ENCODE measurements at places on chromosomes 11 and 22.

DNA sequence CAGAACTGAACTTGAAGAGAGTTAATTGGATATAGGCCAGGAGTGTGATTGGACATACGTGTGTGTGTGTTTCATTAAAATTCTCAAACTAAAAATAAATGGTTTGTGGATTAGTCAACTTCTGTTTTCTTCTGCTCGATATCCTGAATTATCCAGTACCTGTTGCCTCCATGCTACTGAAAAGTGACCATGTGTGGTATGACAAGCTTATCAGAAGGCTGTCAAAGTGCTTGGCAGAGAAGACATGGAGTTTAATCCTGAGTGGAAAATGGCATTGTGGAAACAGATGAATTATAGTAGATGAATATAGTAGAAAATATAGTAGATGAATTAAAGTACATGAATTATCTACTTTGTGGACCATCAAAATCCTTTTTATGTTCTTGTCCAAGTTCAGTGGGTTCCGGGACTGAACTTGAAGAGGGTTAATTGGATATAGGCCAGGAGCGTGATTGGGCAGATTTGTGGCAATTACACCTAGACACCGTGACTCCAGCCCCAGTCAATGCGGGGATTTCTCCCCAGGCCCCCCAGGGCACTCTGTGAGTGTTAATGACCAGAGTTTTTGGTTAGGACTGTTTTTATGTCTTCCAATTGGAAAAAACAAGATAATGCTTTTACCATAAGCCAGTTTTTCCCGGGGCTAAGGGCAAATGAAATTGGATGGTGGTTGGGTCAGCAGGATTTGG, 30.1 kb downstream of the GRAMD1B start:
- no peak for DNase-seq

DNA sequence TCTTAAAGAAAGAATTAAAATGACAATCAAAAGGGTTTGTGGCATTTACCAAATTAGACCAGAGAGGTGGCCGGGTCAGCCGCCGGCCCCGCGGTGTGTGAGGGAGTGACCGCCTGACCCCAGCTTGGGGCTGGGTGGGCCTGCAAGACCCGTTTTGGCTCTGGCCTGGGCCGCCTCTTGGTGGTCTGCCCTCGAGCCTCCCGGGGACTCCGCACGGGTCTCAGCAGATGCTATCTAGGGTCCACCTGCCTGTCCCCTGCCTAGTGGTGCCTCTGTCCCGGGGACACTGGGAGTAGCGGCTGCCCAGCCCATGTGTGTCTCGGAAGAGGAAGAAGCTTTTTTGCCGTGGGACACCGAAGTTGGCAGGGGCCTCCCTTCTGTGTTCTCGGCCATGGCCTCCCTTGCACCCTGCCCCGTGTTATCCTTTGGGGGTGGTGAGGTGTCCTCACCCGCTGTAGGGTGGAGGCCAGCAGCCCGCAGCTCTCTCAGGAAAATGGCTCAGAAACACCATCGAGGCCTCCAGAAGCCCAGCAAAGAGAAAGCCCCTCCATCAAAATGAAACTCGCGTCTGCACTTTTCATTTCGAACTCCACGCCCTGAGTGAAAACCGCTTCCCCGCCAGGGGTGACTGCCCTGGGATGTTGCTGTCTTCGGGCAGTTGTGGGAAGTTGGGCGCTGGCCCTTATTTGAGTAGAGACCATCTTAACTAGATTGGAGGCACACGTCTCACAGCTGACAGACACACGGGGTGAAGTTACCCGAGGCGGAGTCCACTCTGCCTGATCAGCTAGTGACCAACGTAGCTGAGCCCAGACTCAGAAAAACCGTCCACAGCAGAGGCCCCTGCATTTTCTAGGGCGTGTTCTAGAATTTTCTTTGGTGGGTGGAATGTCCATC, 8.0 kb downstream of the CCND1 start:
- no peak for DNase-seq

GRCh38 chr11:2363130-2363529, 14.0 kb upstream of the CD81 start:
- DNase-seq = no peak

- no peak for DNase-seq
Observed at GRCh38 chr11:121494355-121495099, 41.8 kb upstream of the SORL1-AS1 start.

DNA sequence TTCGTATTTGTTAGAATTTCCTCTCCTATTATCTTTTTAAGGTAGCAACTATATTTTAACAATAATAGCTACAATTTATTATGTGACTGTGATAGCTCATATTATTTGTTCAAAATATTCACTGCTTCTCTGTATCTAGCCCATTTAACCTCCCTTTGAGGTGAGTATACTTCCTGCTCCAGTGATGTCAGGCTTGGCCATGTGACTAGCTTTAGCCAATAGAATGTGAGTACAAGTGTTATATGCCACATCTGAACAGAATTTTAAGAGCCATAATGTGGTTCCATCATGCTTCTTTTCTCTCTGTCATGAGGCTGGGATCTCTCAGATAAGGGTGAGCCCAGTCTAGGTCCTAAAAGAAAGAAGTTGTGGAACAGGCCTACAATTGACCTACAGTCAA, 217.6 kb downstream of the TTC28 start:
- DNase-seq = no peak

DNA sequence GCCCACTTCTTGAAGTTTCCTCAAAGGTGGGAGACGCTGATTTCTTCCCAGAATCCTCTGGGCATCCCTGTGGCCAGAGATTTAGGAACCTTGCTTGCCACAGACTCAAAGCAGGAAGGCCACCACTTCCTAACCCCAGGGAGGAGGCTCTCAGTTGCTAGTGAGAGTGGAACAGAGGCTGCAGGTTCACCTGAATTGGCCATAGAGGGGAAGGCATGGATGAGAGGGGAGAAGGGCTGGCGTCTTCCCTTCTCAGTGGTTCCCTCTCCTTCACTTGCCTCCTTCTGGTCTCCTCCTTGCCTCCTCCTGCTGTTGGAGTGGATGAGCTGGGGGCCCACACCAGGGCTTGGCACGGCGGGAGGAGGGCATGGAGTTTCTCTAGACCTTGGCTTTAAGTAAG, 185.7 kb downstream of the ADAMTS15 start:
- no peak for DNase-seq

DNA sequence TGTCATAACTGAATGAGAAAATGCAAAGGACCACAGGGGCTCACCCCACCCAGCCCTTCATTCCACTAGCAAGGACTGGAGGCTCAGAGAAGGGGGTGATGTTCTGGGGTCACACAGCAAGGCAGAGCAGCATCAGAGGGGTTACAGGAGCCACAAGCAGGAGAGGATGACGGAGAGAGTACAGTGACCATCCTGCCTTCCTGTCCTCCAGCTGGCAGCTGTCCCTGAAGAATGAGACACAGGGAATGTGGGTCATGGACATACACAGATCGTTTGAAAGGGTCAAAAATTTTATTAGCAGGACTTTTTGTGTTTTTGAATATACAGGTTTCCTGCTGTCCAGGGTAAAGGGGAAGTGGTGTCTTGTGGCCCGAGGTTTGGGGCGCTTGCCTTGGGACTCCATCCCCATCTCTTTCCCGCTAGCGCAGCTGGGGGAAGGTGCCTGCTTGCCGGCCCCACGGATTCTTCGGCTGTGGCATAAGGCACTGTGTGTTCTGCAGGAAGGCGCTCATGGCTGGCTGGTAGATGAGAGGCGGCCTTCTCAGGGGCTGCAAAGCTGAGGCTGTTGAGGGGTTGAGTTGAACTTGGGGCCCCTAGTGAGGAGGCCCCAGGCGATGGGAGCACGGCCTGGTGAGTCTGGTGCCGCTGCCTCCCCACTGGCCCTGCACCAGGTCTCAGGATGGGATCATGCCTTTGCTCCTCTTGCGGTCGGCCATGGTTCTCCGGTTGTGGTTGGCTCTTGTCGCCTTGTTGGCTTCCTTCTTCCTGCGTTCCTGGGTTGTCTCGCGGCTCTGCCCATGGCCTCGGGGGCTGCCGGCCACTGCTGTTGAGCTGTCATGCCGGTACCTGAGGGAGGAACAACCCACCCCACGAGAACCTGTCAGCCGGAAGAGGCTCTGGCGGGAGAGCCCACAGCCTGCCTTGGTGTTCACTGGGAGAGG, 21.4 kb downstream of the UQCR10 start:
- DNase-seq = no peak

DNA sequence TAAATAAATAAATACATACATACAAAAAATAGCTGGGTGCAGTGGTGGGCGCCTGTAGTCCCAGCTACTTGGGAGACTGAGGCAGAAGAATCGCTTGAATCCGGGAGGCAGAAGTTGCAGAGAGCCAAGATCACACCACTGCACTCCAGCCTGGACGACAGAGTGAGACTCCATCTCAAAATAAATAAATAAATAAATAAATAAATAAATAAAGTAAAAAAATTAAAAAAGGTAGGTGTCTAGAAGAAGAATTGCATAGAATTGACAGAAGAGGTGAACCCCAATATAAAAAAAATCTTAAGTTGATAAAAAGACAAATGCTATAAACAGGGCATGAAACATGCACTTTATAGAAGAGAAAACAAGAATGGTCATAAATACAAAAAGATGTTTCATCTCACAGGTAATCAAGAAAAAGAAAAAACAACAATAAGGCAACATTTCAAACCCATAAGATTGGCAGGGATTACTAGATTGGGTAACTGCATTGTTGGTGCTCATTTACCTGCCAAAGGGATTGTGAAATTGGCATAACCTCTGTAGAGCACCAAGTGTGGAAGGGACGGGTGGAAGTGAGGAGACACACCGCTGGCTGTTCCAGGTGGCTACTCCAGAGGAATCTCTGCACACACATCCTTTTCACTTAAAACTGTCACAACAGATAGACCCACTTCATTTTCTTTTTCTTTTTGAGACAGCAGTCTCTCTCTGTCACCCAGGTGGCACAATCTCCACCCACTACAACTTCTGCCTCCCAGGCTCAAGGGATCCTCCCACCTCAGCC, 44.7 kb downstream of the NF2 start:
- DNase-seq = no peak

- no peak for DNase-seq
Observed at GRCh38 chr11:11297578-11297977, 55.5 kb downstream of the CSNK2A3 start.

GRCh38 chr22:27820896-27821866, 19.6 kb upstream of the MN1 start:
- no peak for DNase-seq

DNA sequence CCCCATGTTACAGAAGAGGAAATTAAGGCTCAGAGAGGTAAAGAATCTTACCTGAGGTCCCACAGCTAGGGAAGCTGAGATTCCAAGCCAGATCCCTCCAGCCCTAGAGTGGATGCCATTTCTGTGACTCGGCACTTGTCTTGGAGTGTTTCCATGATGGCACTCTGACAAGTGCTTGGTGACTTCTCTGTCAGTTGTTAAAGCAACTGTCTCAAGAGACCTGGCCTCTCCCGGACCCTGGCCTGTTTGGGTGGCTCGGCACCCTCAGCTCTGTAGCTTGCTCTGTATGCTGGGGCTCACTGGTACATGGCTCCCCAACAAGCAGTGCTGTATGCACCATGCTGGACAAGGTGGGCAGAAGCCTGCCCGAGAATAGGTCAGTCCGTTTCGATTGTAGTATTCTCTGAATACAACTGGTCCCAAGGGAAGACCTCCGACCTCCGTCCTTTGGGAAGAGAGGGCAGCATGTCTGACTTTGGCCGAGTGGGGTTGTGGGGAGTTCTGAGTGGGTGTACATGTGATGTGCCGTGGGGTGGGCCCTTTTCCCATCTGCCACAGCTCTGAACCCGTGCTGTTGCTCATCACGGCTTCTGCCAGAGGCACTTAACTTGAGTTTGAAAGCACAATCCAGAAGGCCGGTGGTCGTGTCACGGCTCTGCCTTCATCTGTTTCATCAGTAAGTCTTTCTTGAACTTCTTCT, 12.4 kb downstream of the ACO2 start:
- no peak for DNase-seq

DNA sequence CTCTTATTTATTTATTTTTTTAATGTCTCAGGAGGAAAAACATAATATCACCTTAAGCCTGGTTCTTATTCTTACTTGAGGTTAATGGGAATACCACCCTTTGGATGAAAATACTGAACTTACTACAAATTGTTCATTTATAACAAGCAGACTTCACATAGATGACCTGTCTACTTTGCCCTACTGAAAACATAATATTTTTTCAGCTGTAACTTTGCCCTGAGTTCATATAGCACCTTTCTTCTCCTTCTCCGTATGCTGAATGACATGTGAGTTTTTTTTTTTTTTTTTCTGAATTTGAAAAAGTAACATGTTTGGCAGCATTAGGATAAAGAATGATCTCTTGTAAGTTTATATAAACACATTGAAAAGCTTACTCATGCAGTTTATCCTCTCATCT, 186.8 kb downstream of the TMEM135 start:
- DNase-seq = no peak

DNA sequence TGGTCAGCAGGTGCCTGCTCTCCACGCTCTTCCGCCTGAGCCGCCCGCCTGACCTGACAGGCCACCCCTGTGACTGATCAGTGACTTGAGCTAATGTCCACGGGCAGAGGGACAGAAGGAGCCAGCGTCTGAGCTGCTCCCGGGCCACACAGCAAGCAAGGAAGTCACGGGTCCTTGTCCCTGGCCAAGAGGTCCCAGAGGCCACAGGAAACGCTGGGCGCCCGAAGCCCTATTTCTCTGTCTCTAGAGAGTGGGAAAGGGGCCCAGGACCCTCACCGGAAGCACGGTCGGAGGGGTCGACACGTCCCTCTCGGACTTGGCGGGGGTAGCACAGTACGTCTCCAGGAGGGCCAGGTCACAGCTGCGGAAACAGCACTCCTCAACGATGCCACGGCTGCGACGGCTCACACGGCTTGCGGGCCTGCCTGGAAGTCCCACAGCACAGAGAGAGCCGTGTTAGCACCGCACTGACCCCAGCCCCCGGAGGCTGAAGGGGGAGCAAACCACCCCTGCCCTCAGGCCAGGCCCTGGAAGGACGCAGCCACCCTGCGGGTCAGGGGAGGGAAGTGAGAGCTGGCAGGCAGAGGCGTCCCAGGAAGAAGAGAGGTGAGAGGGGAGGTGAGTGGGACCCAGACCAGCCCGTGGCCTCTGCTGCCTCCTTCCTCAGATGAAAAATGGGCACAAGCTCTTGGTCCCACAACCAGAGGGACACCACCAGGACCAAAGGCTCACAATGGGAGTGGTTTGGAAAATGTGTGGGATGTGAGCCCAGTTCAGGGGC, 5.8 kb downstream of the IGF2 start:
- DNase-seq = no peak

DNA sequence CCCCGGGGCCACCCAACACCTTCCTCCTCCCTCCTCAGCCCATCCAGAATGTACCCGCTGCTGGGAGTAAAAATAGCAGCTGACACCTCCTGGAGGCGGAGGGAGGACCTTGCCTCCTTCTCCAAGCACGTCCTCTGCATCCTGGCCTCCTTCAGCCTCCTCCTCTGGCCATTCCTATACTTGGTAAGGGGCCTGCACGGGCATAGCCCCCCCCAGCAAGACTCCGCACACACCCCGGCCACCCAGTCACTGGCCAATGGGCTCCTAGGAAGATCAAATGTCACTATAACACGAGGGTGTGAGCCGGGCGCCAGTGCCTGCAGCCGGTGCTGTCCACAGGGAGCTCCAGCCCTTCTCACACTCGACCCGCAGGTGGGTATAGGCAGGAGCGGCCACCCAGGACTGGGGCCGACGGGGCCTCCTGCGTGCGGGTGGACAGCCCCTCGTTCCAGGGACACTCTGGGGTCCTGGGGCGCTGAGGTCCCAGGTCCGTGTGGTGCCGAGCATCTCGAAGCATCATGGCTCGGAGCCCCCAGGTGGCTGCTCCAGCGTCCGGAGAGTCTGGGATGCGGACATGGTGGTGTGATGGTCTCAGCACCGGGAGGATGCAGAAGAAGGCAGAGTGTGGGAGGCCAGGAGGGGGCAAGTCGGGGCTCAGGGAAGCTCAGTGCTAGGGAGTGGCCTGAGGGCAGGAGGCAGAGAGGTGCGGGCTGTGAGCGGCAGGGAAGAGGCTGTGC, at the start of gene TNNT3:
Gene TNNT3 (plus strand): TSS at position 313 of the 737 bp plus-strand sequence. CDS start 3,172 bp downstream, outside the sequence.
- no peak for DNase-seq
